ENCODE measurements at places on chromosomes 7 and 10.
A peak's percentile ranks its signal among the peaks of the same experiment; 100 is the strongest.

DNA sequence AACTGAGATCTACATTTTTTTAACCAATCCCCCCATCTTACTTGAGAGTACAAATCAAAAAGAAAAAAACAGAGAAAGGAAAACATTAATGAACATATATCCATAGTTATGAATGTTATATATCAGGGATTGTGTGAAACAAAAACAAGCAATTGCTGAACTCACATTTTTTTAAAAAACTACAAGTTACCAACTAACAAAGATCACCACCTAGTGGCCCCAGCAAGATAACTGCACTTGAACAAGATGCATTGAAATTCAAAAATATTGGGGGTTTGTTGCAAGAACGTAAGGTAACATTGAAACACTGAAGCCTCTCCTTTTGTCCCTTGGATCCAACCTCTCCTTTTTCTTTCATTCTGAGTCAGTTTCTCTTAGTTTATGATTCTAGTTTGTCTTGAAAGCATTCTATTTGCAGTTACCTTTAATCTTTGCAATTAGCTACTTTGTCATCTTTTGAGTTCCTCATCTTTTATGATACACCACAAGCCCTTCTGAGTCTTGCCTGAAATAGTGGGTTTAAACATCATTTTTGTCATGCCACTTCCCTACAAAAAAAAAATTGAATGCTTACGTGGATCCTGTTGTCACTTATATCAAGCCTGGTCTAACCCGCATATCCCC lies 87.3 kb upstream of the TES start:
- no peak for DNase-seq

GRCh38 chr7:155398944-155399343 lies 59.0 kb upstream of the EN2 start:
- DNase-seq, result no peak

GRCh38 chr7:155709453-155709852 lies 65.0 kb downstream of the RBM33 start:
- DNase-seq, result no peak

GRCh38 chr7:131011432-131011742 lies 277.4 kb upstream of the KLF14 start:
- no peak for DNase-seq

GRCh38 chr7:16803881-16804673 lies 722 bp downstream of the AGR2 start:
- DNase-seq, result no peak

GRCh38 chr7:109343678-109344077 lies 774.0 kb downstream of the DNAJB9 start:
- no peak for DNase-seq

DNA sequence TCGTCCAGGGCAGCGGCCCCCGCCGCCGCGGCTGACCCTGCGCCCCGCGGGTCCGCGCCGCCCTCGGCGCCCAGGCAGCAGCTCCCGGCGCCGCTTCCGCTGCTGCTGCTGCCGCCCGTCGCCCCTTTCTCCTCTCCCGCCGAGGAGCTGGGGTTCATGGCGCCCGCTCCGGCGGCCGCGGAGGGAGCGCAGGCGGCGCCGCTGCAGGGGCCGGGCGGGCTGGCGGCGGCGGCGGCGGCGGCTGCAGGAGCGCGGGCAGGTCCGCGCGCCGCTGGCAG lies 286 bp downstream of the DGKI start:
- no peak for DNase-seq

DNA sequence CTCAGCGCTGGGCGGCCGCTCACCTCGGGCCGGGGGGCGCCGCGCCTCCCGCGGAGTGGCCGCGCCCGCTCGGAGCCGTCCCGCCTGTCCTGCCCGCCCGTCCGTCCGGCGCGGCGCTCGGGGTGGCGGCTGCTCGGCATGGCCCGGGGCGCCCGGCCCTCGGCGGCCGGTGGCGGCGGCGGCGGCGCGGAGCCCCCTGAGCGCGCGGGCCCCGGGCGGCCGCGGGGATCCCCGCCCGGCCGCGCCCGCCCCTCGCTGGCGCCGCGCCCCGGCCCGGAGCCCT lies 338 bp downstream of the SDK1 start:
- DNase-seq, result no peak

DNA sequence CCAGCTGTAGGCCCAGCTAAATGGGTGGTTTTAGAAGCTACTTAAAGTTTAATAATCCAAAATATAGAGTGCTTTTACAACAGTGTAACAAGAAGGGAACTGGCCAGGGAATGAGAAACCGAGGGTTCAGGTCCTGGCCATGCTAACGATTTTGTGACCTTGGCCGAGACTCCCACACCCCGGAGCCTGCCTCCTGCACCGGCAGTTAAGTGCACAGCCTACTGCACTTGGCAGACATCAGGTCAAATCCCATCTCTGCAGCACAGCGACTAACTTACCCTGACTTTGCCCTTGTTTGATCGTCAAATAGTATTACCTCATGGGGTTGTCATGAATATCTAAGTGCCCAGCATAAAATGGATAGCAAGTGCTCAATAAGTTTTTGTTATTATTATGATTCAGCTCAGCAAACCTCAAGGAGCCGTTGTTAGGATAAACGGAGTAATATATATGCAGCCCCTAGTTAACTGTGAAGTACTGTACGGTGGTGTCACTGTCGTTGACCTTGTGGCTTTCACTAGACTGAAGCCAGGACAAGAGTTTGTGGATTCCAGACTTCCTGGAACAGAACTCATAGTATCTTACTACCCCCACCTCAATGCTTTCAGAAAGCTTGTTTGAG lies 35.5 kb downstream of the LYZL1 start:
- DNase-seq, result no peak

GRCh38 chr10:108399465-108399864 lies 1235.0 kb upstream of the SORCS1 start:
- DNase-seq, result no peak

GRCh38 chr7:28112883-28113540 lies 67.6 kb downstream of the JAZF1 start:
- DNase-seq, result no peak

DNA sequence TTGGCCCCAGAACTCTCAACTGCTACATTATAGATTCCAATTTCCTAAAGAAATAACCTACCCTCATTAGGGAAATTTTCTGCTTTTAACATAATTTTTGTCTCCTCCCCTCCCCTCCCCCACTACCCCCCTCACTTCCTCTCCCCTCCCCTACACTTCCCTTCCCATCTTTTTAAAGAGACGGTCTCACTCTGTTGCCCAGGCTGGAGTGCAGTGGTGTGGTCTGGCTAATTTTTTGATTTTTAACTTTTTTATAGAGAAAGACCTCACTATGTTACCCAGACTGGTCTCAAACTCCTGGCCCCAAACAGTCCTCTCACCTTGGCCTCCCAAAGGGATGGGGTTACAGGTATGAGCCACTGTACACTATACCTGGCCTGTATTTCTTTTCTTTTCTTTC lies 30.5 kb upstream of the C1GALT1 start:
- DNase-seq, result no peak

DNA sequence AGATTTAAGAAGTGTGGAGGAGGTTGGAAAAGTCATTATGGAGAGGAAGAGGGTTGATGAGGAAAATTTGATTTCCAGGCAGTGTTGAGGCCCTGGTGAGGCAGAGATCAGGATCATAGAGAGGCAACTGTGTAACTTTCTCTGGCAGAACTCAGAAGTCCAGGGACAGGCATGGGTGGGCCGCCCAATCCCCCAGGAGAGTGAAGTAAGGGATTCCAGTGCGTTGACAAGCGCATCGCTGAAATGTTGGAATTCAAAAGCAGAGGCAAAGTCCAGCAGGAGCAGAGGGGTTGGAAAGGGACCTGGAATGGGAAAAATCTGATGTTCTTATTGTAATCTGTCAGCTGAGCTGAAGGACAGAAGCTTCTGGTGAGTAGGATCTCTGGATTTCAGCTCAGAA lies 207.3 kb downstream of the FAM107B start:
- DNase-seq, result no peak

DNA sequence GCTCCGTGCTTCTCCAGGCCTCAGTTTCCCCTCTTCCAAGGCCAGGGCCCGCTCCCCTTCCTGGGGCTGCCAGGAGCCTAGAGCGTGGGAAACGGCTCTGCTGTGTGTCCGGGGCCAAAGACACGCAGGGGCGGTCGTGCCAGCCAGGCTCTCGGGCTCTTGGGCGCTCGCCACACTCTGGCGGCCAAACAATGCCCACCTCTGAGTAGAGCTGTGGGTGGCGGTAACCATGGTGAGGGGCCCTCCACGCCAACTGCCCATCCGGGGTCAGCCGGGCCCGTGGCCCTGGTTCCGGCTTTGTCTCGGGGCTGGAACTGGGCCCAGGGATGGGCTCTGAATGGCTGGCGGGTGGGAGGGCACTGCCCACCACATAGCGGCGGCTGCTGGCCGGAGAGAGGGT lies 16.0 kb downstream of the GRIFIN start:
- no peak for DNase-seq

- DNase-seq, result no peak
These were observed 93.0 kb downstream of the EBF3 start for GRCh38 chr10:129870961-129871621.

GRCh38 chr7:91407942-91408341 lies 143.7 kb downstream of the FZD1 start:
- no peak for DNase-seq

DNA sequence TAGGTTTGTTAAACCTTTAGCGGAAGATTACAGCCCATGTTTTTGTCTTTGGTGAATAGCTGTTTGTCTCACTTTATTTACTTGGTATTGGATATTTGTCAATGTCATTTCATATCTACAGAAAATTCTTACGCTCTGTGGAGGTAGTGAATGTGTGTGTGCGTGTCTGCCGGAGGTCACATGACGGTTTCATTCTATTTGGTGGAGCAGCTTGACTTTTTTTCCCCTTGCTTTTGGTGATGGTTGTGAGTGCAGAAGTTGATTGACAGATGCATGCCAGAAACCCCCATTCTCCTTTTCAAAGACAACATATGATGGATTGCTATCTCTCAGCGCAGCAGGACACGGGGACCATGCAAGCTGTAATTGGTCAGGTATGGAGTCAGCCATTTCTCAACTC lies at the start of gene POU6F2:
Gene POU6F2, plus strand, starts transcription at position 225 of the 400 bp plus-strand sequence. Its CDS starts 45 bp downstream, at position 270.
- no peak for DNase-seq

DNA sequence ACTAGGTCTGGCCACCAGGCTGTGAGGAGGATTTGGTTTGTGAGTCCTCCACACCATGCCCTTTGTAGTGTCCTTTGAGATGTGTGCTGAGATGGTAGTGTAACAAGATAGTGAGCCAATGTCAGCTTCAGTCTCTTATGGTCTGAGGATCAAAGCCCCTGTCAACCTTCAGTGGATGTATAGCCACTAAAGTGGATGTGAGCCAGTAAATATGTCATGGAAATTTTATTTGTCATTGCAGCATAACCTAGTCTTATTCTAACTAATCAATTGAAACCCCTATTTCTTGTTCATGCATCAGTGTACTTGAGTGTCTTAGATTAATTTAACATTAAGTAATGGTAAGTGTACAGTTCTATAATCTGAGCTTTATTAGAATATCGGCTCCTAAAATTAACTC lies 51.0 kb upstream of the WAC start:
- no peak for DNase-seq

DNA sequence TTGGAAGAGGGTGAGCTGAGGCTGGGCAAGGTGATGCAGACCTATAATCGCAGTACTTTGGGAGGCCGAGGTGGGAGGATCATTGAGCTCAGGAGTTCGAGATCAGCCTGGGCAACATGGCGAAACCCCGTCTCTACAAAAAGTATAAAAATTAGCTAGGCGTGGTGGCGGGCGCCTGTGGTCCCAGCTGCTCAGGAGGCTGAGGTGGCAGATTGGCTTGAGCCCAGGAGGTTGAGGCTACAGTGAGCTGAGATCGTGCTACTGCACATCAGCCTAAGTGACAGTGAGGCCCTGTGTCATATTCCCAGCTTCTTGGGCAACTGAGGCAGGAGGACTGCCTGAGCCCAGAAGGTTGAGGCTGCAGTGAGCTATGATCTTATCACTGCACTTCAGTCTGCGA lies 13.6 kb downstream of the BMPR1A start:
- DNase-seq, result no peak

GRCh38 chr10:73182568-73182967 lies 14.6 kb downstream of the FAM149B1 start:
- no peak for DNase-seq

DNA sequence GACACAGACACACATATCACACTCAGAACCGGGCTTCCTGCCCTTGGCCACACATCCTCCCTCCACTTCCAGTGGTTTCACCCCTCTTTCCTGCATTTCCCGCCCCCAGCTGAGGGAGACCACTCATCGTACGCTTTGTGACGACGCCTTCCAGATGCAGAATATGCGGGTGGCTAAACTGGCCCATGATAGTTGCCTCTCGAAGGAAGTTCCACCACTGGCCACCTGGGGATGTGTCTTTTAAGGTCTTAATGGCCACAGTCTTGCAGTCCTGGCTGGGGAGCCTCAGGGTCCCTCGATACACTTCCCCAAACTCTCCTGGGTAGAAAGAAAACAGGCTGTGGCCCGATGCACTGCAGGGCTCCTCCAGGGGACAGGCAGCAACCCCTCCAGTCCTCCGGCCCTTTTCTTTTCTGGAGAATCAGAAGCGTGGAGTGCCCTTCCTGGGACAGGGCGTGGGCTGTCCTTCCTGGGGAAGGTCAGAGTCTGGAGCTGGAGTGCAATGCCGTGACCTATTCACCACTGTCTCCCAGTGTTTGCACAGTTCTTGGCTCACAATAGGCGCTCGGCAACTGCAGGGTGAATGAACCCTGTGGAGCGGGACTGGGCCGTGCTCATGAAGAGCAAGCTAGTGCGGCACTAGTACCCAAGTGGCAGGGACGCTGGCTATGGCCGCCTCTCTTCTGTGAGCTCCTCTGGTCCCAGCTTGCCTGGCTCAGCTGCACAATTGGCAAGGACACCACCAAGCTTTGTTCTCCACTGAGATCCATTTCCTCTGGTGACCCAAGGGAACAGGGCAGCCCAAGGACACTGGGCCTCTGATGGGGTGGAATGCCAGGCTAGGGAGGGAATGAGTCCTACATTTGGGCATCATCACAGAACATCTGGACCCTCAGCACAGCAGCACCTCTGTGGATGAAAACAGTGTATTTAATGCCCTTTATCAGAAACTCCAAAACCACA lies 13.2 kb downstream of the EPHA1 start:
- DNase-seq, result no peak

DNA sequence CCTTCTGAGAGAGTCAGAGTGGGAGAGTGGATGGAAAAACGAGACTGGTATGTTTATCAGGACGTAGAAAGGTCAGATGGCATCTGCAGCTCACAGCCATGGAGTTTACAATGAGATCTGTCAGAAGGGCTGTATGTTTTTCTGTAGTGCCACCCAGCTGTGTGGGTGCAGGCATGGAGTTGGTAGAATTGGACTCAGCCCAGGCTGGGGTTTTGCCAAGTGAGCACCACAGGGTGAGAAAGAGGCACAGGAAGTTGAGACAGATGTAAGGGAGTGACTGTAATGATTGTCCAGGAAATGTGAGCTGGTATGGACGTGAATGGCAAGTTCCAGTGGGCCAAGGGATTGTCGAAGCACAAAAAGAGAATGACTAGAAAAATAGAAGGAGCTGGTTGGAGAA lies 9.1 kb upstream of the ZYX start:
- DNase-seq, result peak; percentile 54

- peak; percentile 51 for DNase-seq
These were observed 9.0 kb downstream of the SKIDA1 start for GRCh38 chr10:21516242-21517131.

- no peak for DNase-seq
These were observed 435.5 kb upstream of the NRG3 start for GRCh38 chr10:81439445-81439844.
